ENCODE measurements at places on chromosomes 13 and 19. TPM values are rescaled to one million over a fixed set of nuclear protein-coding genes. Genes with fewer than 3 reads are reported as not detected.

- H3K27me3 ChIP-seq = no peaks in the 10 kb centered on the region
- H3K27ac ChIP-seq = no peak overlapping the region
- H3K36me3 ChIP-seq = no peaks in the 10 kb centered on the region
- H3K4me3 ChIP-seq = no peak overlapping the region
These were observed 11.4 kb upstream of the USP12 start for GRCh38 chr13:27182844-27183497.

Gene NECTIN2
- total RNA-seq = 1.8 TPM

DNA sequence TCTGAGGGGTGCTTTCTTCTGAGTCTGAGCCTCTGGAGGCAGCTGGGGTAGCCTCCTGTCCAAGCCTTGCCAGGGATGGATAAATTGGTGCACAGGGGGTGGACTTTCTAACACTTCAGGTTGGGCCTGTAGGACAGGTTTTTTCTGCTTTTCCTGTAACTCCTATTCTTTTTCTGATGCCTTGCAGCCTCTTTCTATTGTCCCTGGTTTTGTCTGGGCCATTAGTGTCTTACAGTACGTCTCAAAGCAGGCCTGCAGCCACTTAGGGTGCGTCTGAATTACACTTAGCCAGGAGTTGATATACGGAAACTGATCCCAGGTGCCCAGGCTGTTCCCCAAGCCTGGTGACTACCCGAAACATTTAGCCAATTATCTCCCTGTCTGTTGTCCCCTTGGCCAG lies 213.3 kb upstream of the HTR2A start:
- H3K36me3 ChIP-seq = no peaks in the 10 kb centered on the region
- no peak overlapping the region for H3K4me3 ChIP-seq
- no peaks in the 10 kb centered on the region for H3K4me1 ChIP-seq
- DNase-seq = no peak
- H3K27me3 ChIP-seq = no peaks in the 10 kb centered on the region

Gene RELB
- 91.6 TPM for total RNA-seq

Gene PLVAP
- total RNA-seq = not detected

- H3K36me3 ChIP-seq = peaks cover 6% of the 10 kb centered on the region
- no peaks in the 10 kb centered on the region for H3K27me3 ChIP-seq
- H3K4me3 ChIP-seq = no peak overlapping the region
- no peak for DNase-seq
- H3K4me1 ChIP-seq = peaks cover 21% of the 10 kb centered on the region
- H3K27ac ChIP-seq = no peak overlapping the region
These were observed 83.1 kb downstream of the ATP11A start for GRCh38 chr13:112772929-112773328.

Gene ANO8
- 15.3 TPM for total RNA-seq

Gene PCDH20
- total RNA-seq = not detected

- H3K4me1 ChIP-seq = no peaks in the 10 kb centered on the region
- H3K27me3 ChIP-seq = peaks cover 28% of the 10 kb centered on the region
- no peak overlapping the region for H3K27ac ChIP-seq
- H3K36me3 ChIP-seq = no peaks in the 10 kb centered on the region
- no peak for DNase-seq
These were observed 9.5 kb downstream of the VSTM2B start for GRCh38 chr19:29535214-29535831.

Gene CCDC169
- not detected for total RNA-seq

DNA sequence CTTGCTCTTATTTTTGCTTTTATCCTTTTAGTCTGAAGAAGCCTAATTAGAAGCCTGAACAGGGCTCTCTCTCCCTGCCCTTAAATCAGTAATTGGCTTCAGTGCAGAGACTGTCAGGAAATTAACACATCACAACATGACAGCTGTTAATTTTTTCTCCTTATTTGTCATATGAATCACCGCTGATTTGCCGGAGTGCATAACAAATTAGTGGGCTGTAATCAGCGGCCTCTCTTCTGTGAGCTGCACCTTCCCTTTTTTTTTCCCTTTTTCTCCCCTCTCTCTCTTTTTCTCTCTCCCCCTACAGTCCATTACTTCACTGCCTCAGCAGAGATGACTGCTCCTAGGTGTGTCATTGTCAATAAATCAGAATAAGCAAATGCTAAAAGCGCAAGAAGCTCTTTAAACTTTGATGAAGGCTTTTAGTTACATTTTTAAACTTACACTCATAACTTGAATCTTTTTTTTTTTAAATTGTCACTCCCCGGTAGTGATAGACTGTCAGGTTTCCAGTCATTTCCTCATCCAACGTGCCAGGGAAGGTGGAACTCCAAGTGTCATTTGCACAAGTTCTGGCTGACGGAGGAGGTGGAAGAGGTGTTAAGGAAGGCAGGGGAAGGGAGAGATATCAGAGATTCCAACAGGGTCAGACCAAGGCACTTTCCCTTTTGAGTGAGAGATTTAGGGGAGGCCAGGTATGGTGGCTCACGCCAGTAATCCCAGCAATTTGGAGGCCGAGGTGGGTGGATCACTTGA lies 197.1 kb upstream of the TSHZ3 start:
- H3K27ac ChIP-seq = no peak overlapping the region
- no peaks in the 10 kb centered on the region for H3K4me1 ChIP-seq
- DNase-seq = no peak
- peaks cover 2% of the 10 kb centered on the region for H3K27me3 ChIP-seq
- no peak overlapping the region for H3K4me3 ChIP-seq
- H3K36me3 ChIP-seq = no peaks in the 10 kb centered on the region

DNA sequence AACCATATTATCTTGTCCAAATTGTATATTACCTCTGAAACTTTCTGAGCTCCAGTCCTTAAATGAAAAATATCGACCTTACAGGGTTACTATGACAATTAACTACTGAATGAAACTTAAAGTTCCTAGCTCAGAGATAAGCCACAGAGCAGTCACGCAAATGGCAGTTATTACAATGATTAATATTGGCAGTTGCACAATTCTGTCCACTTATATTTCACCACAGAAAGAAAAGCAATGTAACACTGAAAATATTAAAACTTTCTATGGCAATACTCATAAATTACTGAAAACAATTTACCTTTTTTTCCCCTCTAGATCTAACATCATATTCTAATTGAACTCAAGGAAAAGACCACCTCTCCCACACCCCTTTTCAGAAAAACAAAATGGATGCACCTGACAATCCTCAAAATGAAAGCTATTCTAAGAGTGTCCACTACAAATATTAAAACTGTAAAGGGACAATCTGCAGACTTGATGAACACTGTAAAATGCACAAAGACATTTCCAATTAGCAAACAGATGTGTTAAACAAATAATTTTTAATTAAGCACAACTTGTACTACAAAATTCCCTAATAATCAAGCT lies 14.6 kb downstream of the LNX2 start:
- H3K4me1 ChIP-seq = no peaks in the 10 kb centered on the region
- H3K4me3 ChIP-seq = no peak overlapping the region
- no peaks in the 10 kb centered on the region for H3K27me3 ChIP-seq

DNA sequence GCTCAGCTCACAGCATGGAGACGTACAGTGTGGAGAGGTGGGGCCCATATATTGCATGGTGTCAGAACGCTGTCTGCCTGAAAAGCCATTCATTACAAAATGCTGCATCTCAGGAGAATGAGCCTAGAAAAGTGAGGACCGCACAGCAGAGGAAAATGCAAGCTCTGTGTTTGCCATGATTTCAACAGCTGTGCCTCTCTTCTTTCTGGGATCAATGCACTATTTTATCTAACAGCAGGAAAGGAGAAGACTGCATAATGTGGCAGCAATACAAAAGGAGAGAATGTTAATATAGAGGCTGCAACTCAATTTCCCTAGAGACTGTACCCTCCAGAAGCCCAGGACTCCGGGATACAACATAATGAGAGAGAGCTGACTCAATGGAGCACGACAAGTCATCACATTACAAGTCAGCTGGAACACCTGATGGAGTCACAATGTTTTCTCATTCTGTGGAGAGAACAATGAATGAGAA lies 368.0 kb downstream of the FGF14 start:
- no peak overlapping the region for H3K27ac ChIP-seq
- H3K36me3 ChIP-seq = no peaks in the 10 kb centered on the region
- no peak overlapping the region for H3K4me3 ChIP-seq
- no peaks in the 10 kb centered on the region for H3K27me3 ChIP-seq

- H3K27ac ChIP-seq = no peak overlapping the region
- H3K36me3 ChIP-seq = no peaks in the 10 kb centered on the region
- H3K4me1 ChIP-seq = no peaks in the 10 kb centered on the region
- no peak for DNase-seq
- H3K27me3 ChIP-seq = no peaks in the 10 kb centered on the region
- no peak overlapping the region for H3K4me3 ChIP-seq
These were observed 114.8 kb upstream of the TRPC4 start for GRCh38 chr13:37984357-37984756.

- no peaks in the 10 kb centered on the region for H3K4me1 ChIP-seq
- H3K36me3 ChIP-seq = no peaks in the 10 kb centered on the region
- H3K4me3 ChIP-seq = no peak overlapping the region
- H3K27ac ChIP-seq = no peak overlapping the region
- no peak for DNase-seq
These were observed 427.2 kb downstream of the COG6 start for GRCh38 chr13:40082639-40083038.

- peaks cover 34% of the 10 kb centered on the region for H3K4me1 ChIP-seq
- peak overlapping the region; percentile 75 for H3K4me3 ChIP-seq
- no peak for DNase-seq
- peaks cover 9% of the 10 kb centered on the region for H3K36me3 ChIP-seq
These were observed 1.6 kb downstream of the ADAMTS10 start for GRCh38 chr19:8608941-8609278.

All from CD4-positive, alpha-beta T cell (primary cell).